ENCODE measurements at places on chromosomes 6 and 20.
A peak's percentile ranks its signal among the peaks of the same experiment; 100 is the strongest.

- DNase-seq = peak; percentile 51
Measured at GRCh38 chr20:20860078-20860806, 147.8 kb upstream of the RALGAPA2 start.

DNA sequence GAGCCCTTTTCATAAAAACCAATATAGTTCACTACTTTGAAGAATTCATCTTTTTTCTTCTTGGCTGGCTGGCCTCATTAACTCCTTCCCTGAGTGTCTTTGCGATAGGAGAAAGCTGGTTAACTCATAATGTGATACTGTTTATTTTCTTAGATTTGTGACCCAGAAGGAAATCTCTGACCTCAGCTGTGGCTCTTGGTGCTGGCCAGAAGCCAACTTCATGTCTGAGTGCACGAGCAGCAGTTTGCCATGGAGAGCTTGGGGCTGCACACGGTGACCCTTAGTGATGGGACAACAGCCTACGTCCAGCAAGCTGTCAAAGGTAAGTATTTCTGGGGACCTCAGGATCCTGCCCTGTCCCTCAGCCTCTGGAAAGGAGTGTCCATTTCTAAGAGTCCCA lies 16.7 kb upstream of the DEF6 start:
- no peak for DNase-seq

DNA sequence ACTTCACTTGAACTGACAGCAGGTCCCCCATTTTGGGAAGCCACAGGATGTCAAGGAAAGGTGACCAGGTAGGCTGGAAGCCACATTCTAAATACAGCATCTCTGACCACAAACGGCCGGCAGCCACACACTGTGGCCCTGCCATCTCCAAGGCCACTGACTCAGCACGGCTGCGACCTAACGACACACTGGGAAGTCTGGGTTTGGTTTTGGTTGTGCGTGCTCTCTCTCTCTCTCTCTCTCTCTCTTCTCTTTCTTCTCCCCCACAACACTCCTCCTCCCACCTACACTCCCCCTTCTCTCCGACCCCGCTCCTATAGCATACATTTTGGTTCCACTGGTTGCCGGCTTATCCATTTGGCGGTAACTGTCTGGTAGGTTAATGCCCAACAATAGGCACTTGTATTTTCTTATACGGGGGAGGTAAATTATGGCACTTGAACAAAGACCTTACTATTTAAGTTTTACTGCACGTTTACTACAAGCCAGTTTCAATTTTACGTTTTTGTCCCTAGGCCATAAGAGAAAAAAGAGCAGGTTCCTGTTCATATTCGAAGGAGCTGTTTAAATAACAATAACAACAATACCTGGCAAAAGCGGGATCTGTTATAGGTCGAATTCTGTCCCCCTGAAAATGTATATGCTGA lies 103.6 kb downstream of the GMDS start:
- DNase-seq = no peak

- no peak for DNase-seq
Measured at GRCh38 chr20:20806121-20807095, 94.0 kb upstream of the RALGAPA2 start.

DNA sequence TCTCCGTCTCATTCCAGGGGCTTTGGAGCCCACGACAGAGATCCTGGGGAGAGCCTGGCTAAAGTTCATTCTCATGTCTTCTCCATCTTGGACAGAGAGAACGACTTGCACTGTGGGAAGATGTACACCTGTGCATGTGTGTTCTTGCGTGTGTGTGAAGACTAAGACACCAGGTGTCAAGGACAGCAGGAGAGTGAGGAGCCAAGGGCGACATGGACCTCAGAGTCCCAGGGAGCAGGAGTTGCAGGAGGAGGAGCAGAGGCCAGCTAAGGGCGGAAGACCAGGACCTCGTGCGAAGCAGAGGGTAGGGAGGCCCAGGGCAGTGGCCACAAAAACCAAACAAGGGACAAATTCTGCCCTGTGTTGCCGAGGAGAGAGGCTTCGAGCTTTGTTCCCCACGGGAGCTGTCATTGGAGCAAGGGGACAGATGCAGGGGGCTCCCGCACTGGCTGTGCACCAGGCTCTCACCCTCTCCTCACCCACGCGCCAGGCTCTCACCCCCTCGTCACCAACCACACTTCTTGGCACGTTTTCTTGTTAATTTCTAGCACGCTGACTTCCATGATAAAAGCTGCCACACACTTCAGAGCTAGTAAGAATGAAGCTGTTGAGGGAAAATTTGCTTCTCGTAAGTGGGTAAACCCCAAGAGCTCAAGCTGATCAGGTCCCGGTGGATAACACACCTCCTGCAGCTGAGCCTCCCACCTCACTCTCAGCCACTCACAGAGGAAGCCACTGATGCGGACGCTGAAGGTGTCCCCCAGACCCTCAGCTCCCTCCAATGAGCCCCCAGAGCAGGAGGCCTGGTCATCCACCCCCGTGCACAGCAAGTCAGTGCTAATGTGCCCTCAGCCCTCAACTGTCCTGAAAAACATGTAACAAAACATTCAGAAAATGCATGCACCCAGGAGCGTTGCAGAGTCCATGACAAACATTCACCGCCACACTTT lies 62.6 kb downstream of the DLL1 start:
- no peak for DNase-seq

GRCh38 chr20:62161347-62161746 lies 17.8 kb downstream of the SS18L1 start:
- no peak for DNase-seq

GRCh38 chr6:78513856-78514255 lies 353.5 kb upstream of the IRAK1BP1 start:
- no peak for DNase-seq

DNA sequence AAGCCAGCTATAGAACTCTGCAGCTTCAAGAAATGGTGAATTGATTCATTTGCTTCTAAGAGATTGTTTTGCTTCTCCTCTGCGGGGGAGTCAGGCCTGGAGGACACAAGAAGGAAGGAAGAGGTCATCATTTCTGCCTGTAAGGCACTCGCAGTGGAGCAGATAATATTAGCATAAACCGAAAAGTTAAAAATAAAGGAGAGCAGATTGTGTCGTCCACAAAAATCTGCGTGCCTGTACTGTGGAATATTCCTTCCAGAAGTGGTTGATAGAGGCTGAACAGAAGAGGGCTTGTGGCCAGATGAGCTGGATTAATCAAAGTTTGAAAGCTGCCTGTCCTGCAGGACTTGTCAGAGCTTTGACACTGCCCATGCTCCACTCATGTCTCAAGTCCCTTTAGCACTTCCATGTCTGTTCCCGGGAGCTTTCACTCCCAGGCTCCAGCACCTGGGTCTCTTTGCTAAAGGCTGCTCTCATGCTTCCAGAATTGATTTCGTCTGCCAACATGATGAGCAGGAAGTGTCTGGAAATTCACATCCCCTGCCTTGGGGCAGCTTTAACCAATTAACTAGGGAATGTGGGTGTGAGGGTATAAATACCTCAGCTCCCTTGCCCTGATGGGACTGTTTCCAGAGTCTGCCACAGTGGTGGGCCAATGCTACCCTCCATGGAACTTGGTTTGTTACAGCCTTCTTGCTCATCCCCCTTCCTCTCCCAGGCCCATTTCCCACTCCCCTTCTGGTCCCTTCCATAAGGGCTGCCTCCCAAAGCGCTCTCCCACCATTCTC lies 65.1 kb upstream of the STX16 start:
- no peak for DNase-seq

DNA sequence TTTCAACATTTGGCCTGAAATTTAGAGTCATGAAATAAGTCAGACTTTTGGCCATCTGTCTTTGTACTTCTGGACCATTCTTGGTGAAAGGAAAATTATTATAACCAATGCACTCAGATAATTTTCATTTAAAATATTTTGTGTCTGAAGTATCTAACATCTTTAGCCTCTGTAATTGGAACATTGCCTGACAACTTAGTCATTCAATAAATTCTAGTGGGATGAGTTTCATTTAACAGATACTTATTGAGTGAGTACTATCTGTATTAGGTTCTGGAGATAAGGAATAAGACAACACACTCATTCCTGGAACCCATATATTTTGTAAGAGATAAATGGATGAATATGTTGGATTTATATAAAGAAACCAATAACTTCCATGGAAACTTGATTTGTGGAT lies 536.0 kb downstream of the BCKDHB start:
- no peak for DNase-seq

GRCh38 chr20:63972312-63973159 lies 2.8 kb upstream of the ZNF512B start:
- DNase-seq = no peak

- DNase-seq = no peak
Measured at GRCh38 chr20:13280609-13281324, 59.7 kb downstream of the ISM1 start.

DNA sequence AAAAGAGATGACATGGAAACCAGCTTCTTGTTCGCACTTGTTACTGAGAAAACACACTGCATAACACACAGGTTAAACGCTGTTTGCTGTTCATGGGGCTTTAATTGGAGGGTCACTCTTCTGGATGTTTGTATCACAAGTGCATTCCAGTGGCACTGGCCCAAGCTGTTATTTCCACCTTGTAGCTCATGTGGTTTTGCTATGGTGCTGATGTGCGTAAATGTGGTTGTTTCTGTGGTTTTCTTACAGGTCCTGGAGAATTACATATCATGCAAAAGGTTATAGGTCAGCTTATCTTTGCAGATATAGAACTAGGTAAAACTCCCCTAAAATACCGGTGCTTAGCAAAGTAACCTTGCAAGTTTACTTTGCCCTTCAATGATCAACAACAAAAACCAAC lies 89.3 kb upstream of the AHI1 start:
- DNase-seq = no peak

GRCh38 chr6:136547336-136547735 lies 2.9 kb downstream of the MAP7 start:
- DNase-seq = no peak

DNA sequence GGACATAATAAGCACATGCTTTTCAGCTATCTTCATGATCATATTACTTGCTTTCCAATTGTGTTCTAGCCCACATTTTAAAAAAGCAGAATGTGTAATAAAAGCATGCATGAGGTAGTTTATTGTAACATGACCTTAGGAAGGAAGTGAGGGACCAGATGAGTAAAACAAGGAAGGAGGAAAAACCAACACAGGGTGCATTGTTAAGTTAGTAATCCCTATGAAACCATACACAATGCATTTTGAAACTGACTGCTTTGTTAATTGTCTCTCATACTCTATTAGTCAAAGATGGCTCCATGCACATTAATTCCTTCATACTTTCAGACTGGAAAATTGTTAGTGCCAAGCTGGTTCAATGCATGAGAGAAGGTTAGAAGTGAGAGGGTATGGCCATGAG lies 37.7 kb upstream of the CENPW start:
- no peak for DNase-seq

DNA sequence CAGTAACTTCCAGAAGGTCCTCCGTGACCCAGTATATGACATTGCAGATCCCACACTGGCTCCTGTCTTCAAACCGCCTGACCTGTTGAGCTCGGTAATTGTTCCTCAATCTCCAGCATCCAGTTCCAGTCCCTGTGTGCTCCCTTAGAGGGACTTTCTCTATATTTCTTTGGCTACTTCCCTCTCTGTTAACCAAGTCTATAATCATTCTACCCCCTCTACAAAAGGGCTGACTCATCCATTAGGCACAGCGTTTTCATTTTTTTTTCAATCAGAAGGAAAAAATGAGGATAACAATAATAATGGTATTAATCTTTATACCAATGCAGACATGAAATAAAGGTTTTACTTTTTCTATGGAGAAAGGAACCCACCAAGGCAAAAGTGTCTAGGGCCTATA lies 69.3 kb downstream of the FAM229B start:
- no peak for DNase-seq

DNA sequence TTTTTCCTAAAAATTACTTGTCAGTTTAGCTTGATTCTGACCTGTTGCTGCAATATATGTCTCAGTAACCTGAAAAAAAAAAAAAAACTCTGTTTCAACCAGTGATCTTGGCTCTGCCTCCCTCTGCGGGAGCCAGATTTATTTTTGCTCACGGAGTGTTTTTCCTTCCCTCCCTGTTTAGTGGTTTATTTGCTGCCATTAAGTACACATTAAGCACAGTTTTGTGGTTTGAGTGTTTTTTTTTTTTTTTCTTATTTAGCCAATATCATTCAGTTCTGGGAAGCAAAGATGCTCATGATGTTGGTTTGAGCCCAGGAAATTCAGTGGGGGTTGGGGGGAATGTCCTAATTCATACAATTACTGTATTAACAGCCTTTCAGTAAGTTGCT lies 110.1 kb upstream of the GPR6 start:
- no peak for DNase-seq

DNA sequence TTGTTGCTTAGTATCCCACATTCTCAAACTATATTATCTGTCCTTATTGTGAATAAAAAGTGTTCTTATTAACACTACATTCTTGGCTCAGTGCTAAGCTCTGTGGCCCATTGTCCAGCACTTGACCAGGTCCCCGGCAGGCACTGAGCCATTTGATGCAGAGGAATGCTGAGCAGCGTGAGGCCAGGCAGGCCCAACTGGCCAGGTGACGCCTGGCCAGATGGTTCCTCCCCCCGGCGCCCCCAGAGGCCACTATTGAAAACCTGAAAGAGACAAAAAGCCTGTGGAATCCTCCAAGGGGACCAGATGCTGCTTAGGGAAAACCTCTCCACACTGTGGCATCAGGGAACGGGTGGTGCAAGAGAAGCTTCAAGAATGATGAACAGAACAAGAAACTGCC lies 597.5 kb upstream of the JAG1 start:
- DNase-seq = no peak

GRCh38 chr6:135938576-135939207 lies 87.2 kb downstream of the PDE7B start:
- no peak for DNase-seq

DNA sequence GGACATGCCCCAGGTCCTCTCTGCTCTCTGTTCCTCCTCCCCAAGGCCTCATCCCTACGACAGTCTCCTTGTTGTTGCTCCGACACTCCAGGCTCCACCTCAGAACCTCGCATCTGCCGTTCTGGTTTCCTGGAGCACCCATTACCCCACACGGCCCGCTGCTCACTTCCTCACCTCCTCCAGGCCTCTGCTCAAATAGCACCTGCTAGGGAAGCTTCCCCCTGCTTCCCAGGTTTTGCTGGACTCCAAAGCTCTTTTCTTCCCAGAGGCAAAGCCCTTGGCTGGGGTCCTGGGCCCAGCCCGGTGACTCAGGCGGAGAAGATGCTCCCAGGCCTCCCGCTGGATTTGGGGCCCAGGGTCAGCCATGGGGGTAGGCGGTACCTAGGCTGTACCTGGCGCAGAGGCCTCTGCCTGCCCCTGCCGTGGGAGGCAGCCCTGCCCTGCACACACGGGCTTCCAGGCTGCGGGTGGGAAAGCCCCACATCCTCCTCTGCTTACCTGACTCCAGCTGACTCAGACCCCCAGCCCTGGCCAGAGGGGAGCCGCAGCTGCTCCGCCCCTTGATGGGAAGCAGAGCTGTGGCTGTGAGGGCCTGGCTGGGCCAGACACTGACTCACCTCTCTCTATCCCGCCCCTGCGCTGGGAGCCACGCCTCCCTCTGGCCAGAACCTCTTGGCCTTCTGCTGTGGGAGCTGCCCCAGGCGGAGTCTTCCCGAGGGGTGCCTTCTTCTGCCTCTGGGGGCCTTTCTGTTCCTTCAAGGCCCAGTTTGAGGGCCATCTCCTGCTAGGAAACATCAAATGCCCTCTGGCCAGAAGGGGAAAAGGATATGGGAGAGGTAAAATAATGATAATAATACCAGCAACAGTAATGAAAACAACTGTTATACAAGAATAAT lies 130.5 kb downstream of the CEBPB start:
- DNase-seq = no peak
